ENCODE measurements at places on chromosomes 13 and 19.

- DNase-seq = no peak
Observed at GRCh38 chr19:1437609-1438008, 587 bp upstream of the RPS15 start.

- no peak for DNase-seq
Observed at GRCh38 chr13:39399102-39399501, 203.9 kb downstream of the LHFPL6 start.

- DNase-seq = no peak
Observed at GRCh38 chr13:53188120-53188519, 159.5 kb downstream of the OLFM4 start.

DNA sequence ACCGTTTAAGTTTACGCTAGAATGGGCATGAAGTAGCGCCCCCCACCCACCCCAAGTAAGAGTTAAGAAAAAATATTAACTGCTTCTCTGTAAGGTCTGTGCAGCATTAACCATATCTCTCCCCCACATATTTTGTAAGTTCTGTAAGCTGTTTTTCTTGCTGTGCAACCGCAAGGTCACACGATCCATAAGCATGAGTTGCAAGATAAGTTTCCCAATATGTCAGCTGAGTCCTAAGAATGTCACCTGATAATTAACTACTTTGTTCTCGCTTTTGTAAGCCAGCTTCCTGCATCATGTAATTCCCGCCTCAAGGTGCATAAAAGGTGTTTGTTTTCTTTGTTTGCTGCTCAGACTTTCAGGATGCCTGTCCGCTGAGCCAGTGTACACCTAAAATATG is 187.0 kb downstream of the MYO16 start:
- no peak for DNase-seq

- DNase-seq = no peak
Observed at GRCh38 chr19:2361246-2362045, 1.4 kb downstream of the TMPRSS9 start.

GRCh38 chr19:42540071-42540553 is 11.8 kb upstream of the CEACAM1 start:
- no peak for DNase-seq

DNA sequence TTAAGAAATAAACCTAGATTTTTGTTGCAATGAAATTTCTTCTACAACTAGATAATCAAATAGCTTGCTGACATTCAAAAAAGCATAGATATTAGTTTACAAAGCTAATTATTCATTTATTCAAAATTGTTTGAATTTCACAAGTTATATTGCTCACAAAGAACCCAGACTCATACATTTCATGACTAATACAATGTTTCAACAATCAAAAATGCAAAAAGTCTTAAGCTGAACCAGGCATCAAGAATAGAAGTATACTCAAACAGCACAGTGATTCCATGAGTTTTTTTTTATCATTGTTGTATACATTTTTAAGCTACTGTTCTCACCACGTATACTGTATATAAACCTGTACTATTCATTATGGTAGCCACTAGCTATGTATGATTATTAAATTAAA is 51.0 kb downstream of the DIAPH3 start:
- DNase-seq = no peak

- no peak for DNase-seq
Observed at GRCh38 chr19:1256646-1257474, 8.5 kb downstream of the MIDN start.

DNA sequence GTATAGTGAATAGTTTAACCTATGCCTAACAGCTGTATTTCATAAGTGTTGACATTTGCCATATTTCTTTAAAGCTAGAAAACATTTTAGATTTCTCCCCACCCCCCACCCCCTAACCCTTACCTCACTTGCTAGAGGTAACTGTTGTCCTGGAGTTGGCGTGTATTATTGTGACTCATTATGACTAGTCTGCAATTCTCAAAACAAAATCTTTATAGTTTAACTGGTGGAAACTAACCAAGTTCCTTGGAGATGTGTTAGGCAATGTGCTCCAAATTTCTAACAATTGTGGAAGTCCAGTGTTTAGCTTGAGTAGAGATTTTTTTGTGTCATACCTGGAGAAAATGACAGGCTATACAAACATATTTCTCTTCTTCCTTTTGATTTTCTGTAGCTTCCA is 38.0 kb downstream of the KCTD4 start:
- DNase-seq = no peak

GRCh38 chr13:111387945-111388600 is 67.6 kb downstream of the TEX29 start:
- DNase-seq = no peak

- DNase-seq = no peak
Observed at GRCh38 chr19:54391589-54392061, 23.6 kb upstream of the TTYH1 start.

- DNase-seq = no peak
Observed at GRCh38 chr13:99959540-99960230, 11.9 kb downstream of the ZIC5 start.

DNA sequence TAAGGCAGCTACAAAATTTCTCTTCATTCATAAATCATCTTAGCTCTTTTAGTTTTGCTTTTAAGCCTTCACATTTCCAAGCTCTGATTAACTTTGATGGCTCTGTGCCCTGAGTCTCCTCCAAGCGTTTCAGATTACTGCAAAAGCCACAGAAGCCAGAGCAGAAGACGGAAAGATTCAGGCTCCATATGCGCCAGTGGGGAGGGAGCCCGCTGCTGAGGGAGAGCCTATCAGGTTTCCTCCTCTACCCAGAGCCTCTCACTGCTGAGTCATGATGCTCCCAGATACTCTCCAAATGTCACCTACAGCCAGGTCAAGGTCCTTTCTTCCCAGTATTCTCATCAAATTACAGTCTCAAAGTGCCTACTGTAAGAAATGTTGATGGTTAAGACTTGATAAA is 193.6 kb downstream of the RAP2A start:
- DNase-seq = no peak

DNA sequence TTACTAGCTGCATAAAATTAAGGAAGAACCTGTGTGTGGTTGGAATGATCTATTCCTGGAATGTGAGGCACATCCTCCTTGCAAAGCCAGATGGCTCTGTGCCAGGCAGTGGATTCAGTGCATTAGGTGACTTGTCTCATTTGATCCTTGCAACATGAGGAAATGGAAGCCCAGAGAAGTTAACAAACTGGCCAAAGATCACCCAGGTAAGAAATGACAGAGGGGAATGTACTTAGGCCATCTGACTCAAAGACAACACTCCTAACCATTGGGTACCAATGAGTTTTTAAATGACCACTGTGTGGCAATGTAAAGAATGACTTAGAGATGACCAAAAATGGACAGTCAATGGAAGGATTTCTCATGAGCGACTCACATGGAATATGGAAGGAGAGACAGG is 114.2 kb upstream of the RXFP2 start:
- no peak for DNase-seq

- no peak for DNase-seq
Observed at GRCh38 chr13:109700176-109700575, 86.2 kb downstream of the IRS2 start.

- DNase-seq = no peak
Observed at GRCh38 chr19:51292971-51293370, 18.5 kb upstream of the IGLON5 start.

- DNase-seq = peak; percentile 35
Observed at GRCh38 chr13:36344886-36345437, 1.2 kb downstream of the SPART start.

DNA sequence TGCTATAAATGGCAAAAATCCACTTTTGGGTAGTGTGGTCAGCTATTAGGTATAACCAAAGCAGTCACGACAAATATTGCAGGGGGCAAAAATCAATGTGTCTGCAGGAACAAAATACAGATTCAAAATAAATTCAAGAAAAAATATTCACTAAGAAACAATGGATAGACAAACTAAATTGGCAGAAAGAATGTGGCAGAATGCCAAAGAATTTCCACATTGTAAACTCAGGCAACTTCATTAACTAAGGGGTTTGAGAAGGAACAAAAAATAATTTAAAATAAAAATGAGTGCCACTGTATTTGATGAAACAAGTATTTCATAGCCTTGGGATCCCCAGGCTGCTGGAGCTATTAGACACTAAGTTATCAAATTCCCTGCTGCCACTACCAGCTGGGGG is 193.1 kb downstream of the VWA8 start:
- DNase-seq = no peak

DNA sequence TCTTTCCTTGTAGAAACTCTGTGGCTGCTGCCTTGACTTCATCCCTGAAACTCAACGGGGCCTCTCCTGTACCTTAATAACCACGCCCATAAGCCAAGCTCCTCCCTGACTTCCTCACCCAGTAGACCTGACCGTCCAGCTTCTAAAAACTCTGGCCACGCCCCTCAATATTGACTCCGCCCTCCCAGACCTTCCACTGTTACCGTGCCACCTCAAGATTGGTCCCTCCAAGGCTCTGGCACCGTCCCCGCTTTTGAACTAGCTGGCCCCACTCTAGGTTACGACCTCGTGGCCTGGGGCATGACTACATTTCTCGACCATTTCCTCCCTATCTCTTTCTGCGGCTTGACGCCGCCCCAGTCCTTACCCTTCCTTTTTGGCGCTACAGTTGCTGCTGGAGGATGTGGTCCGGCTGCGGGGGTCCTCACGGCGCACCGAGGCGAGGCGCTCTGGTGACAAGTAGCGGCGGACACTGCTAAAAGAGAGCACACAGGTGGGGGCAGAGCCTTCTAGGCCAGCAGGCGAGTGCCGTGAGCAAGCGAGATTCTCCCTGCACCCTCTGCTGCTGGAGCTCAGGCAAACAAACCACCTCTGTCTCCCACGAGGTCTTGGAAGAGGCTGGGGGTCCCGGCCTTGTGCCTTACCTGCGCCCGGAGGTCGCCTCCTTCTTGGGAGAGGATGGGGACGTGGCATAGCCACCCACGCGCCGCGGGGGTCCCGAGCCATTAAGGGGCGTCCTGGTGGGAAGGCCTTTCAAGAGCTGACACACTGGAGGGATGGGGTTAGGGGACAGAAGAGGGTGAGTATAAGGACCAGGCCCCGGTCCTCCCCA is 2.3 kb upstream of the EML2 start:
- DNase-seq = peak; percentile 96

DNA sequence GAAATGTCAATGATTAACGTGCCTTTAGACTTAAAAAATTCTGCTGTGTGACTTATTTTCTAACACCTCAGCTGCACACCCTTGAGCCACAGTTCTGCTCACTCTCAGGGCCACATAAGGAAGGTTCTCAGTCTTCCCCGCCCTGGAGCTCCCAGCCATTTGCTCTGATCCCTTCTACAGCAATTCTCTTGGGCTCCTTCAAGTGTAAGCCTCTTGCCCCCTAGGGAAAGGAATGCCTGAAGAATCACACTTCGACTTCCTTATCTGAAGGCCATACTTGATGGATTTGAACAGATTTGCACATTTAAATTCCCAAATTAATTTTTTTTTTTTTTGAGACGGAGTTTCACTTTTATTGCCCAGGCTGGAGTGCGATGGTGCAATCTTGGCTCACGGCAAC is 44.2 kb downstream of the RASA3 start:
- DNase-seq = no peak

GRCh38 chr13:113531041-113531873 is 40.7 kb upstream of the DCUN1D2 start:
- DNase-seq = no peak

DNA sequence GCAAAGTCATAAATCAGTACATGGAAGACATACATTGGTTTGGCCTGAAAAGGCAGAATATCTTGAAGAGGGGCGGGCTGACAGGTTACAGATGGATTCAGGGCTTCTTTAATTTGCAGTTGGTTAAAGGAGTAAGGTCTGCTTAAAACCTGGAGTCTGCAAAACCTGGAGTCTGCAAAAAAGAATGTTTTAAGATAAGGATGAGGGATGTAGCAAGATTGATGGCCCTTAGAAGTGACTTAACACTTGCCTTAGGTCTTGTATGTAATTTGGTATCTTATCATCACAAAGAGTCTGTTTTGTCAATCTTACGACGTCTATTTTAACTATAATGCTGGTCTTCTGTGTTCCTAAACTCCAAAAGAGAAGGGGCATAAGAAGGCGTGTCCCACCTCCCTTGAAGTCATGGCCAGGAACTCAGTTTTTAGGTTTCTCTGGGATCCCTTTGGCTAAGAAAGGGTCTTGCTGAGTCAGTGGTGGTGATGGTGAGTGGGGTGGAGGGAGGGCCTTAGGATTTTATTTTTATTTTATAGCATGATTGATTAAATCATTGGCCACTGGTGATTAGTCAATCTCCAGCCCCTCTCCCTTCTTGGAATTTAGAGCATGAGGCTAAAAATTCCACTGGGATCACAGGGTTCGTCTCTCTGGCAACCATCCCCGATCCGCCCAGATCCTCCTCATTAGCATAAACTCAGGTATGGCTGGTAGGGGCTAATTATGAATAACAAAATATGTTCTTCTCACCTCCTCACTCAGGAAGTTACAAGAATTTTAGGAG is 10.1 kb upstream of the HAS1 start:
- DNase-seq = no peak

GRCh38 chr13:114235697-114236096 is 1.0 kb downstream of the CDC16 start:
- DNase-seq = no peak

GRCh38 chr13:110273254-110273653 is 33.7 kb downstream of the COL4A1 start:
- no peak for DNase-seq

DNA sequence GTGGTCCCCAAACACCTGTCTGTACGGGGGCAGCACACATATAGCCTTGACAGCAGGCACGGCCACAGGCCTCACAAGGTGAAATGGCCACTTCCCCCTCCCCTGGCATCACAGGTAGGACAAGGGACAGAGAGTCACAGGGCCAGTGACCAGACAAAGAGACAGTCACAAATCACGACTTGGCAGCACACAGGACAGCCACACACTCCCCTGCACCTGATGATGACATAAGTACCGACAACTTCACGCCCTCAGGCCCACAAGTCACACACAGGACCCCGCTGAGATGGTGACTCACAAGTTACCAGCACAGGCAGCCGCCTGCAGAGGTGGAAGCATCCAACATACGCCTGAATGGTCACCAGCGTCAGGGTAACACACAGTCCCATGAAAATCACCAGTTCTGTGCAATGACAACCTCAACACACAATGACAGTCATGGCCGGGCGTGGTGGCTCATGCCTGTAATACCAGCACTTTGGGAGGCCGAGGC is 16.5 kb downstream of the TYK2 start:
- no peak for DNase-seq

GRCh38 chr19:38667661-38668171 is 20.3 kb downstream of the ACTN4 start:
- no peak for DNase-seq

- peak; percentile 21 for DNase-seq
Observed at GRCh38 chr19:55581145-55581822, 636 bp upstream of the ZNF579 start.

GRCh38 chr19:55544776-55545439 is 435 bp downstream of the SBK3 start:
- no peak for DNase-seq

- DNase-seq = no peak
Observed at GRCh38 chr13:53237696-53238095, 209.1 kb downstream of the OLFM4 start.

- DNase-seq = peak; percentile 28
Observed at GRCh38 chr19:57269515-57270250, 10.6 kb upstream of the ZNF460 start.
